ENCODE measurements at places on chromosomes 1 and 21.

DNA sequence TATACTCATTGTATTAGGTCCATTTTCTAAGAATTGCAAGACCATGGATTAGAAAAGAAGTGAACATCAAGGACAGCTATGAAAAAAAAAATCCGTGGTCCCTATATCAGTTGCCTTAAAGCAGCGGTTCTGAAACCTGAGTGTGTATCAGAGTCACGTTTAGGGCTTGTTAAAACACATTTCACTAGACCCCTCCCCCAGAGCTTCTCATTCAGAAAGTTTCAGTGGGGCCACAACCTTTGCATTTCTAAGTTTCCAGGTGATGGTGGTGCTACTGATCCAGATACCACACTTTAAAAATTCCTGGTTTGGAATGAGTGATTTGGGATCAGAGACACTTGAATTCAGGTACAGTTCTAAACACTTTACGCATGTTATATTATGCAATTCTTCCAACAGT lies 96.1 kb upstream of the PRMT6 start:
- DNase-seq, result no peak

- DNase-seq, result no peak
Observed at GRCh38 chr1:56397811-56398231, 181.5 kb downstream of the PLPP3 start.

- DNase-seq, result no peak
Observed at GRCh38 chr1:43492826-43493225, 37.9 kb upstream of the PTPRF start.

- DNase-seq, result no peak
Observed at GRCh38 chr21:42495765-42496119, 282 bp downstream of the RSPH1 start.

- DNase-seq, result no peak
Observed at GRCh38 chr21:37149411-37149810, 76.4 kb downstream of the TTC3 start.

DNA sequence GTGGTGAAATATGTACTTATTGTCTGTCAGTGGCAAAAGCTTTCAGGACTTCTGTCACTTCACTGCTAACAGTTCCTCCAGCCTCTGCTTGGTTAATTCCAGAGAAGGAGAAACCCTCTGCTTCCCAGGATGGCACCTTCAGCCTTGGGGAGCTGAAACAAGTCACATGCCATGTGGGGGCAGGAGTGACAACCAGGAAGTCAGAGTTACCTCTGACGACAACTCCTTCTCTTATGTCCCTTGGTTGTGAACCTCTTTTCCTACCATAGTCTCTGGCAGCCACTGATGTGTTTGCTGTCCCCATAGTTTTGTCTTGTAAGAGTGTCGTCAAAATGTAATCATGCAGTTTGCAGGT lies 53.6 kb downstream of the FCRL5 start:
- DNase-seq, result no peak

- no peak for DNase-seq
Observed at GRCh38 chr1:228338521-228339051, 68.0 kb downstream of the TRIM11 start.

- no peak for DNase-seq
Observed at GRCh38 chr1:217781056-217781455, 149.9 kb downstream of the SPATA17 start.

DNA sequence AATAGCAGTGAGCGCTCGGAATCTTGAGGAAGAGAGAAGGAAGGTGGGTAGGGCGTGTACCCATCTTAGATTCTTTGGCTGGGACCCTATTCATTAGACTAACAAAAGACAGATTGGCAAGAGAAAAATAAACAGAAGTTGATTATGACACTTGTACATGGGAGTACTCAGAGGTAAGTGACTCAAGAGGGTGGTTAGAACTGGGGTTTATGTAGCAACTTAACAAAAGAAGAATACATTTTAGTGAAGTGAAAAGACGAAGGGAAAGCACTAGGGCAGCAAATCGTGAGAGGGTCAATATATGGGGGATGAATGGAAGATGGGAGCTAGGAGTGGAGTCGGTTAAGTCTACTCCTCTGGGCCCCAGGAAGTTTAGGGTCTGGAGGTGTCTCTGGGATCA lies 25.8 kb upstream of the RCC2 start:
- DNase-seq, result peak; percentile 2

- DNase-seq, result peak; percentile 21
Observed at GRCh38 chr1:153790313-153790965, 15.2 kb downstream of the SLC27A3 start.

DNA sequence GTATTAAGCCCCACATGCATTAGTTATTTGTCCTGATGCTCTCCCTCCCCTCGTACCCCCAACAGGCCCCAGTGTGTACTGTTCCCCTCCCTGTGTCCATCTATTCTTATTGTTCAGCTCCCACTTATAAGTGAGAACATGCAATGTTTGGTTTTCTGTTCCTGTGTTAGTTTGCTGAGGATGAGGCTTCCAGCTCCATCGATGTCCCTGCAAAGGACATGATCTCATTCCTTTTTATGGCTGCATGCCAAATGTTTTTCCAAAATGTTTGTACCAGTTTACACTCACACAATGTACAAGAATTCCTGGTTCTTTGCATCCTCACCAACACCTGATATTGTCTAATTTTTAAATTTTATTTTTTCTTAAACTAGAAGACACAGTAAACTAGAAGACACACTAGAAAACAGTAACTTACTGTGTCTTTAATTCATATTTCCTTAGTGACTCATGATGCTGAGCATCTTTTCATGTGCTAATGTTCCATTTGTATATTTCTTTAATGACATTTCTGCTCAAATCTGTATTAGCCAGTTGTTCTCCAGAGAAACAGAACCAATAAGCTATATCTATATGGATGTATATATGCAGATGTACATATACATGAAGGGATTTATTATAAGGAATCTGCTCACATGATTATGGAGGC lies 19.4 kb upstream of the USP1 start:
- DNase-seq, result no peak

DNA sequence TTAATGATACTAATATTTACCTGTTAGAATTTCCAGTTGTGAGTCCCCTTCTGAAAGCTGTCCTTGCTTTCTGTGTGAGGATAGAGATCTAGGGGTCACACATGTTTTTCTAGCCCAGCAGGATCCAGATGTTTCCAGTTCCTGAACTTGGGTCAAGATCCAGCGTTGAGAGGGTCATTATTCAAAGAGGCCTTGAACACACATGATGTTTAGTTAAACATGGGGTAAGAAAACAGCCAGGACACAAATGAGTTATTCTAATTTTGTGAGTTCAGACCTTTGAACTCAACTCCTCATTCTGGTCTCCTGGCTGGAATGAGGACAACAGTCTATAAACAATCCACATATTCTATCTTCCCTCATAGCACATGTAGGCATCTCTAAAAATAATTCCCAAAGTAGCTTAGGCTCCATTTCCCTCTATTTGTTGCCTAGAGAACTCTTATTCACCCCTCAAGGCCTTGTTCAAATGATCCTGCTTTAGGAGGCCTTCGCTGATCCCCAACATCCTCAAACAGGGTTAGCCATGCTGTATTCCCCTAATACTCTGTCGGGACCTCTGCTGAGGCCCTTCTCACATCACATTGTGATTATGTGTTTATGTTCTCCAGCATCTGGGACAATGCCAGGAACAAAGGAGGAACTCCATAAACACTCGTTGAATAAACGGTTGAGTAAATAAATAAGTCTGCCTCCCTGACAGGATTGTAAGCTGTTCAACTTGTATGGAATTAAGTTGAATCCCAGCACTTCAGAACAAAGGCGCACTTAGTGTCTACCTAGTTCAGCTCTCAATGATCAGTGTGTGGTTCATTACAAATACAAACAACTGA lies 15.0 kb upstream of the KCNN3 start:
- DNase-seq, result no peak

DNA sequence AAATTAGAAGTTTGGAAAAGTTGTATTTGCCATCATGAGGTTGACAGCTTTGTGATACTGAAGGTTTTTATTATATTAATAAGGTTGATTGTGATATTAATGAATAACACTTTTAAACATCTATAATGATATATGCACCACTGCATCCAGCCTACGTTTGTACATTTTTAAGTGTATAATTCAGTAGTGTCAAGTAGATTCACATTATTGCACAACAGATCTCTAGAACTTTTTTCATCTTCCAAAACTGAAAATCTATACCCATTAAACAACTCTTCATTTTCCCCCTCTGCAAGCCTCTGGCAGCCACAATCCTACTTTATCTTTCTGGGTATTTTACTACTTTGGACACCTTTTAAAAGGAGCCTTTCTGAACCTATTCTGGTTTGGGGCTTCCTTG lies 37.2 kb upstream of the ZMYM4 start:
- DNase-seq, result no peak

GRCh38 chr1:32557812-32558211 lies 18.6 kb downstream of the ZBTB8A start:
- no peak for DNase-seq
